DND-41 (cell line): ENCODE measurements at places on chromosomes 1 and 21.

DNA sequence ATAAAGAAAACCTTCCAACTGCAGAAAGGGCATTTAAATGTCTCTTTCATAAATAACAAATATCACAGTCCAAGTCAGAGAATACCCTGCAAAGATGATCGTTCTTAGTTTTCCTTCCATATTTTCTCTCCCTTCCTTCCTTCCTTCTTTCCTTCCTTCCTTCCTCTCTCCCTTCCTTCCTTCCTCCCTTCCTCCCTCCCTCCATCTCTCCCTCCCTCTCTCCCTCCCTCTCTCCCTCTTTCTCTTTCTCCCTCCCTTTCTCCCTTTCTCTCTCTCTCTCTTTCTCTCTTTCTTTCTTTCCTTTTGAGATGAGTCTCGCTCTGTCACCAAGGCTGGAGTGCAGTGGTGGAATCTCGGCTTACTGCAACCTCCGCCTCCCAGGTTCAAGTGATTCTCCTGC lies 29.0 kb upstream of the SCAF4 start:
- no peak for DNase-seq

DNA sequence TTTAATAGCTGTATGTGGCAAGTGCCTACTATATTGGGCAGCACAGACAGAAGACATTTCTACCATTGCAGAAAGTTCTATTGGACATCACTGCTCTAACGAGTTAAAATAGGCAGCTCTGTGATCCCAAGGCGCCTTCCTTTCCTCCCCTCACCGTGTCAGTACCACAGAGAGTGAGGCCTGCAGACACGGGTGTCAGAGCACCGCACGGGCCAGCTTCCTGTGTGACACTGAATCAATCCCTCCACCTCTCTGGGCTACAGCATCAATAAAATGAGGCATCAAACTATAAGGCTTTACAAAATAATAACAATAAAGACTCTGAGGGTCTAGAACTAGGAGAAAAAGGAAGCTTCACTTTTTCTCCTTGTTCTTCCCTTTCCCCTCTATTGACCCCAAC lies 246.7 kb downstream of the FOXD2 start:
- DNase-seq = no peak

- DNase-seq = no peak
These were observed 53.2 kb downstream of the PTPRU start for GRCh38 chr1:29289493-29289892.

DNA sequence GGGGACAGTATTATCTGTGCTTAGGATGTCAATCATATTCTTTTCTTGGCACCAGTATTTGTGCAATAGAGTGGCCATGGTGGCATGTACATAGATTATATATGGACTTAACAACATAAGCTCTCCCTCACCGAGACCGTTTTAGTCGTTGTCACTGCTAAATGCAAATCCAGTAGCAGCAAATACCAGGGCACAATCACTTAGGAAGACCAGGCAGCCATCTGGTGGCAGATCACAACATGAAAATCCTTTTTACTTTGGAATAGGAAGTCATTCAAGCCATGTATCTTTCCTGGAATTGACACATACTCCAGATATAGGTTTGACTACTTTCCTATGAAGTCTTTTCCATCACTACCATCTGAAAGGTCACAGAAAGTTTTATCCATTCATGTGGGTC lies 53.2 kb upstream of the C1orf87 start:
- no peak for DNase-seq

- DNase-seq = no peak
These were observed 41.2 kb upstream of the B3GALNT2 start for GRCh38 chr1:235545292-235545930.

DNA sequence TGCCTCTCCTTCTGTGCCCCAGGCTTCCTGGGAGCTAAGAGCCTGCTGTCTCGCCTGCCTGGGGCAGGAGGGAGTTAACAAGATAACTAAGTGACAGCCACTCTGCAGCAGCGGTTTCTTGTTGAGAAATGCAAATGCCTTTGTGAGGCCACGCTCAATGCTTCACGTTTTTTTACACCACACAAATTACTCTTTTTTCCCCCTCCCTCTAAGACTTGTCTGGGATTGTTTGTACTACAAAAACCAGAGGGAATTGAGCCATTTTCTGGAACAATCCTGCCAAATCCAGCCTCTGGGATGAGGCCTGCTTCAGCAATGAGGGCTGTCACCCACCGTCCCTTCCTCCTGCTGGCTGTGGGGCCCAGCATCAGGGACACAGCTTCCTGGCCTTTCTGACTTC lies 119.6 kb downstream of the ACTL8 start:
- no peak for DNase-seq

DNA sequence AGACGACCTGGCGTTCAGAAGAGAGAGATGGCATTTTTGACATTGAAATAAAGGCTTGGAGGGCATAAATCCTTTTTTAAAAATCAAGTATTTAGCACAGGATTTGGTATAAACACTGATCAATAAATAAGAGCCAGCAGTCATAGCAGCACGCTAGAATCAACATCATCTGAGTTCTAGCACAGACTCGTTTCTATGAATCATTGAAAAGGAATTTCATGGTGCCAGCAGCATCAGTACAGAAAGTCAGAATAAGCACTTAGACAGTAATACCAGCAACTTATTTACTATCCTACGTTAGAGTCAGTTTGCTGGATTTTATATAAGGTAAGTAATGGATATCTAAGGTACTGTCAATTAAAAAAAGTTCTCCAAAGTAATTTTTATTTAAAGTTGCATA lies 119.3 kb downstream of the HLCS start:
- DNase-seq = no peak

GRCh38 chr1:6546326-6546725 lies 8.0 kb downstream of the NOL9 start:
- DNase-seq = no peak

GRCh38 chr1:150969626-150970025 lies 5.0 kb downstream of the CERS2 start:
- no peak for DNase-seq

- DNase-seq = no peak
These were observed 45.0 kb upstream of the FHAD1 start for GRCh38 chr1:15201849-15202551.

DNA sequence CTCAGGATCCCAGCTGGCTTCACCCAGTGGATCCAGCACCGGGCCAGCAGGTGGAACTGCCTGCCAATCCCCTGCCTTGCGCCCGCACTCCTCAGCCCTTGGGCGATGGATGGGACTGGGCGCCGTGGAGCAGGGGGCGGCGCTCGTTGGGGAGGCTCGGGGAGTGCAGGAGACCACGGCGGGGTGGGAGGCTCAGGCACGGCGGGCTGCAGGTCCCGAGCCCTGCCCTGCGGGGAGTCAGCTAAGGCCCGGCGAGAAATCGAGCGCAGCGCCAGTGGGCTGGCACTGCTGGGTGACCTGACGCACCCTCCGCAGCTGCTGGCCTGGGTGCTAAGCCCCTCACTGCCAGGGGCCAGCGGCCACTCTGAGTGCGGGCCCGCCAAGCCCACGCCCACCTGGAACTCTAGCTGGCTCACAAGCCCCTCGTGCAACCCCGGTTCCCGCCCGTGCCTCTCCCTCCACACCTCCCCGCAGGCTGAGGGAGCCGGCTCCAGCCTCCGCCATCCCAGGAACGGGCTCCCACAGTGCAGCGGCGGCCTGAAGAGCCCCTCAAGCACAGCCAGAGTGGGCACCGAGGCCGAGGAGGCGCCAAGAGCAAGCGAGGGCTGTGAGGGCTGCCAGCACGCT lies 31.1 kb downstream of the NRDC start:
- no peak for DNase-seq

DNA sequence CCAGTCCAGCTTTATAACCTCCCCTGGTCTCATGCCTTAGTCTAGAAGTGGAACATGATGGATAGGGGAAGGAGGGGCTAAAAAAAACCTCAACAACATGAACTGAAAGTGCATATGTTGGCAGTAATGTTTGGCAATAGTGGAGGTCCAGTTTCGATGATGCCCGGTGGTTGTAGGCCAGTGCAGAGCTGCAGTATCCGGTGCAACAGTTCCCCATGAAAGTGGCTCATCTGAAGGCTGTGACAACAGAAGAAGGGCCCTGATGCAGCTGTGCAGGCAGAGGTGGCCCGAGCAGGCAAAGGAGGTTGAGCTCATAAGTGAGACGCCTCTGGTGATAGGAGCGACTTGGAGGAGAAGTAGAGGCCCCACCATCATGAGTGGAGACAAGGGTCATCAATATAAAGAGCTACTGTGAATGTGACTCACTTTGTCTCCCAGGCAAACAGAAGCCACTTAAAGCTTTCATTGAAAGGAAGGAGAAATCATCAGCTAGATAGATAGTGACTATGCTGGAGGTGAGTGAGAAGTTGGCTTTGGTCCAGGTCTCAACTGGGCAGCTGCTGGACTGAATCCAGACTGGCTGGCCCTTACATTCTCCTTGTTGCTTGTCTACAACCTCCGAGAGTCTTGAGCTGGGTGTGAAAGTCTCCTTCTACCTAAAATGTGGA lies 10.2 kb upstream of the CREG1 start:
- DNase-seq = no peak

DNA sequence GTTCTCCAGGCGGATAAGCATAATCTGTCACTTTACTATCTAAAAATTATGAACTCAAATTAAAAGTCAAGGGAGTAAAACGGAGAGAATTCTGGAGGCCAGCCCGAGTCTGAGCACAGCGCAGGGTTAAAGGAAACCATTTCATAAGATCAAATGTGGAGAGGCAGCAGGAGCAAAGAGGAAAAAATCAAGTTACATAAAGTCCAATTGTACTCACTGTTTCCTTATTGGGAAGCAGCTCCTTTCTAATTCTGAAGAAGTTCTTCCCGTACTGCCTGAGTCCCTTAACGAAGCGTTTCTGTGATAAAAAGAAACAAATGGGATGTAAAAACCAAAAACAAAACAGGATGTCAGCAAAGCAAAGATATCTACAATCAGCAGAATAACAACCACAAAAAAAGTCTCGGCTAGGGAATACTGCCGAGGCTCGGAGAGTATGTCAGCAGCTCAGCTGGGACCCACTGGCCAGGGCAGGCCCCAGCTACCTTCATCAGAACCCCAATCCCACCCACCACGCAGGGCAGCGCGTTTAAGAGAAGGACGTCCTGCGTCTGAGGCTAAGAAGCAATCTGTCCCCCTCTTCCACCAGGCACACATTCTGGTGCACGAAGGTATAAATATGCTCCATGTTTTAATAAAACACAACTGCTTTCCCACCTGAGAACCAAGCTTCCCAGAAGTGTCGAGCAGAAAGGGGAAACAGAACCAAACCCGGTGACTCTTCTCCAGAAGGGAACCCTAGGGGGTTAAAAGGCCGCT lies 104.8 kb downstream of the SLC45A1 start:
- DNase-seq = peak; percentile 18

GRCh38 chr1:82499022-82499421 lies 698.3 kb downstream of the ADGRL2 start:
- no peak for DNase-seq

DNA sequence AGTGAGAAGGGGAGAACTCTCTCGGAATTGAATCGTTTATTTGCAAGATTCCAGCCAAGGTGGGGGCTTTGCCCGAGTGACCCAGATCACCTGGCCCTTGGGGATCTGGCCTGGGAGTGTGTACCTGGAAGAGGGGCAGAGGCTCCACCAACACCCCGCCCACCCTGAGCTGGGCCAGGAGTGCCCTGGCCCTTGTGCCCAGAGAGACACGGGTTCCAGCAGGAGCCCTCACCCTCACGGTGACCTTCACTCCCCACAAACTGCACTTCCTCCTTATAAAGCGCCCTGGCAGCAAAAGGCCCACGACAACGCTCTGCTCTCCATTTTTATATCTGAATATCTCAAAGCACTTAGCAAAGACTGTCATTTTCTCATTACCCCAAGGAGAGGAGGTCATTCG lies 16.6 kb downstream of the CASZ1 start:
- DNase-seq = no peak

DNA sequence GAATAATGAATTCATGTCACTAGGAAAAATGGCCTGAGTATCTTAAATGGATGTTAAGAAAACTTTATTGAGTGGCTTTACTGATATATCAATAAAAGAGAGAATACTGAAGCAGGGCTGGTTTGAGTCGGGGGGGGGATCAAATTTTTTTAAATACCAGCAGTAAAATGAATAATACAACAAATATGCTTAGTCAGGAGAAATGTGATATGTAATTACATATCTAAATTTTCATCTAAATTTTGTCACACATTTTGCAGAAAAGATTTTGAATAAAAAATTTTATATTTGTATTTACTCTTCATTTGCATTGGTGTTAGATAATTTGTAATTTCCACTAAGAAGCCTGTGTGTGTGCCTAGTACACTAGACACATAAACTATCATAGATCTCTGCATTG lies 2300.2 kb downstream of the MRPL39 start:
- no peak for DNase-seq

DNA sequence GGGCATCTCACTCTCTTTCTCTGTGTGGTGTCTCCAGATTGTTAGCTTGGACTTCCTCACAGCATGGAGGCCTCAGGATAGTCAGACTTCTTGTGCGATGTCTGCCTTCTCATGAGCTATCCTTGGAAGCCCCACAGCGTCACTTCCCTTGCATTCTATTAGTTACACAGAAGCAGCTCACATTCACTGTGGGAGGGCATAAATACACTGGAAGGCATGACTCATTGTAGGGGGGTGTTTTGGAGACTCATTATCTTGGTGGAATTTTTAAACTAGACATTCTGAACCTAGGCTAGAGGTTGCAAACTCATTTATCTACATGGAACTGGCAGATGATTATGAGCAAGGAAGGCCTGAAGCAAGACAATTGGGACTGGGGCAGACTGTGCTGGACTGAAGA lies 21.4 kb upstream of the FASLG start:
- no peak for DNase-seq

DNA sequence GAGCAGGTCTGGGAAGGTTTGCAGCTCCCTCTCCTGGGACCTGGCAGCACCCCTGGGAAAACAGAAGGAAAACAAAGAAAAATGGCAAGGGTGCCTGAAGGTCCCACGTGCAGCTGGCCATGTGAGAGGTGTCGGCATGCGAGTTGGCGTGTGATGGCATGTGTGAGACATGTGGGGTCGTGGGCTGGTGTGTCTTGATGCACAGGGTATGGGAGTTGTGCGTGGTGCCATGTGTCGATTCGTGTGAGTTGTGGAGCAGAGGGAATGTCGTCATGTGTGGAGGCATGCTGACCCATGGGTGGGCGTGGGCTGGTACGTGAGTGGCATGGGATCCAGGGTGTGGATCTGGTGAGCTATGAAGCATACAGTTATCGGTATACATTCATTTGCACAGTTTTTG lies 1.3 kb downstream of the HPCA start:
- no peak for DNase-seq

DNA sequence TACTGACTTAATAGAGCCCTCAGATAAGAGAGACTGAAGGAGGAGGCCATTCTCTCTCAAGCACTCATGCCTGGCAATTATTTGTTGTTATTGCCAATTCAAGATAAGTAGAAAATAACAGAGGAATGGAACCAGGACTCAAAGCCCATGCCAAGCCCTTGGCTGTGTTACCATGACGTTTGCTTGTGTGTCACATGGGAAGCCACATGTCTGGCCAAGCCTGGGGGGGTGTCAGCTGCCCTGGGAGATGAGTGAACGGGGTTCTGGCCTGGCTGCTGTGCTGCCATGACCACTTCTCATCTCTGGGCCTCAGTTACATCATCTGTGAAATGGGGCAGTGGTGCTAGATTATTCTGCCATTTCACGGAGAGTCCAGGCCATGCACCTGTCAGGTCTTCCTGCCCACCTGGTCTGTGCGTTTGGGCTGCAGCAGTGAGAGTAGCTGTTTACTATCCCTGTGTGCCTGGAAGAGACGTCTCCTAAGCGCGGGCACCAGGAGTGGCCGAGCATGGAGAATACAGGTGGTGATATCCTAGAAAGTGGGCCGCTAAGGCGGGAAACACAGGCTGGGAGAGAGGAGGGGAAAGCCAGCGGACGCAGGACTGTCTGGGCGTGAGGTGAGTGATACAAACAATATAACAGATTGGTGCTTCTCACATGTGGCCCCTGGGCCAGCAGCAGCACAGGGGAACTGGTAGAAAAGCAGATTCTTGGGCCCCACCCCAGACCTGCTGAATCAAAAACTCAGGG lies 67.8 kb downstream of the MAN1C1 start:
- DNase-seq = no peak
